ENCODE measurements at places on chromosomes 2 and 18. TPM values are rescaled to one million over a fixed set of nuclear protein-coding genes. Genes with fewer than 3 reads are reported as not detected.

GRCh38 chr18:68472701-68473295 lies 242.1 kb downstream of the TMX3 start:
- no peak for DNase-seq
- no peak overlapping the region for H3K4me3 ChIP-seq
- no peaks in the 10 kb centered on the region for H3K36me3 ChIP-seq

GRCh38 chr2:223578846-223579245 lies 23.3 kb downstream of the SCG2 start:
- H3K4me1 ChIP-seq: no peaks in the 10 kb centered on the region
- no peak for DNase-seq

- H3K36me3 ChIP-seq: no peaks in the 10 kb centered on the region
- H3K4me1 ChIP-seq: no peaks in the 10 kb centered on the region
- H3K4me3 ChIP-seq: no peak overlapping the region
- H3K27me3 ChIP-seq: no peaks in the 10 kb centered on the region
- no peak overlapping the region for H3K27ac ChIP-seq
Observed at GRCh38 chr2:177683661-177684069, 291.1 kb downstream of the AGPS start.

GRCh38 chr2:45218931-45219339 lies 209.7 kb upstream of the SIX2 start:
- no peaks in the 10 kb centered on the region for H3K36me3 ChIP-seq
- H3K27ac ChIP-seq: no peak overlapping the region
- no peaks in the 10 kb centered on the region for H3K27me3 ChIP-seq
- no peak overlapping the region for H3K4me3 ChIP-seq
- no peak for DNase-seq
- H3K4me1 ChIP-seq: no peaks in the 10 kb centered on the region

- H3K27me3 ChIP-seq: no peaks in the 10 kb centered on the region
- H3K27ac ChIP-seq: no peak overlapping the region
- no peaks in the 10 kb centered on the region for H3K36me3 ChIP-seq
- no peak overlapping the region for H3K4me3 ChIP-seq
- DNase-seq: no peak
Observed at GRCh38 chr2:147634826-147635225, 210.0 kb upstream of the ACVR2A start.

DNA sequence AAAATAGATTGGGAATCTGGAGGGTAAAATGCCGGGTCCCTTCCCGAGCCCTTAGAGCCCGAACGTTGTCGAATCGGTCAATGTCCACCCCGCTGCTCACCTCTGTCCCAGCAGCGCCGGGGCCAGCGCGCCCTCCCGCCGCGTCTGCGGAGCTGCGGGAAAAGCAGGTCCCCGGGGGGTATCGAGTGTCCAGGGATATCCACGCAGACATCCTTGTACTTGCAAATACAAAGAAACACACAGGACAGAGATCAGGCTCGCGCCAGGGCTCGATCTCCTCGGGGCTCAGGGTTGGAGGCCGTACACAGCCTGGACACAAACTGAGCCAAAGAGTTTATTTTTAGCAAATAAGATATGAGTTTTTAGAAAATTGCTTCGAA lies 2.3 kb upstream of the GATA6 start:
- DNase-seq: no peak
- no peak overlapping the region for H3K4me3 ChIP-seq
- no peaks in the 10 kb centered on the region for H3K36me3 ChIP-seq
- peaks cover 95% of the 10 kb centered on the region for H3K27me3 ChIP-seq
- no peak overlapping the region for H3K27ac ChIP-seq
- peaks cover 11% of the 10 kb centered on the region for H3K4me1 ChIP-seq

DNA sequence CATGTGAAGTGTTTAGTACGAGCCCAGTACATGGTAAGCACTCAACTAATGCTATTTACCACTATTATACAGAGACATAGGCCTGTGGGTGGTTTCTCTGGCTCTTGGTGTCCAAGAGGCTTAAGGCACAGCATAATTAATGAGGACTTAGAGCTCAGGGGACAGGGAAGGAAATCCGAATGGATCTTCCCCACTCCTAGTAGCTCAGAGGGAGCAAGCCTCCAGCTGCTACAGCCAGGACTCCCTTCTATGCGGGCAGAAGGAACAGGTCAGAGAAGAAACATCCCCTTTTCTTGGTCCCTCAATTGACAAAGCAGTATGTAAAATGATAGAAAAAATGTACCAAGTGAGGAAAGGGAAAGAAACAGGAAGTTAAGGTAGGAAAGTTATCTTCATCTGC lies 261.3 kb upstream of the STON1 start:
- H3K4me1 ChIP-seq: no peaks in the 10 kb centered on the region
- no peaks in the 10 kb centered on the region for H3K36me3 ChIP-seq
- DNase-seq: no peak
- H3K4me3 ChIP-seq: no peak overlapping the region
- H3K27me3 ChIP-seq: no peaks in the 10 kb centered on the region

GRCh38 chr2:201150454-201151020 lies 32.4 kb upstream of the CASP10 start:
- peak overlapping the region; percentile 35 for H3K27ac ChIP-seq
- no peaks in the 10 kb centered on the region for H3K27me3 ChIP-seq
- no peak overlapping the region for H3K4me3 ChIP-seq
- DNase-seq: no peak
- peaks cover 6% of the 10 kb centered on the region for H3K36me3 ChIP-seq

- H3K36me3 ChIP-seq: no peaks in the 10 kb centered on the region
- no peaks in the 10 kb centered on the region for H3K27me3 ChIP-seq
- no peak overlapping the region for H3K27ac ChIP-seq
Observed at GRCh38 chr2:71006955-71007799, 12.5 kb upstream of the TEX261 start.

DNA sequence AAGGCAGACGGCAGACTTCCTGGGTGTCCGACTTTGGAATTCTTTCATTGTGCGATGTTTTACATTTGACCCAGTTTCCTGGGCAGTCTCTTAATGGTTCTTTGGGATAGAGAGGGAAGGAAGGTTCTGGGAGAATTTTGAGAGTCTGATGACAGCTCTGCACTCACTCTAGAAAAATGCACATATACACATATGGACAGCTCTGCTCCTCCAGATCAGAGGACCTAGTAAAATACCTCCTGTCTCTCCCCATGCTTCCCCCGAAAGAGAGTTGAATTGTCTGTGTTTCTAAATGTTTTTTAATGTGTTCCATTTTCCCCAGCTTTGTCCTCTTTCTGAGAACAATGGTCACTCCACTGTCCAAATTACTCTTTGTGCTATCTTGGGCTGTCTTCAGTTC lies 102.0 kb upstream of the CXCR4 start:
- no peak for DNase-seq
- no peak overlapping the region for H3K4me3 ChIP-seq
- no peaks in the 10 kb centered on the region for H3K4me1 ChIP-seq
- no peak overlapping the region for H3K27ac ChIP-seq
- H3K36me3 ChIP-seq: no peaks in the 10 kb centered on the region
- no peaks in the 10 kb centered on the region for H3K27me3 ChIP-seq

- no peaks in the 10 kb centered on the region for H3K27me3 ChIP-seq
- H3K4me3 ChIP-seq: no peak overlapping the region
- H3K27ac ChIP-seq: no peak overlapping the region
- peaks cover 26% of the 10 kb centered on the region for H3K4me1 ChIP-seq
- peak; percentile 64 for DNase-seq
- H3K36me3 ChIP-seq: no peaks in the 10 kb centered on the region
Observed at GRCh38 chr2:66494708-66495107, 59.8 kb downstream of the MEIS1 start.

DNA sequence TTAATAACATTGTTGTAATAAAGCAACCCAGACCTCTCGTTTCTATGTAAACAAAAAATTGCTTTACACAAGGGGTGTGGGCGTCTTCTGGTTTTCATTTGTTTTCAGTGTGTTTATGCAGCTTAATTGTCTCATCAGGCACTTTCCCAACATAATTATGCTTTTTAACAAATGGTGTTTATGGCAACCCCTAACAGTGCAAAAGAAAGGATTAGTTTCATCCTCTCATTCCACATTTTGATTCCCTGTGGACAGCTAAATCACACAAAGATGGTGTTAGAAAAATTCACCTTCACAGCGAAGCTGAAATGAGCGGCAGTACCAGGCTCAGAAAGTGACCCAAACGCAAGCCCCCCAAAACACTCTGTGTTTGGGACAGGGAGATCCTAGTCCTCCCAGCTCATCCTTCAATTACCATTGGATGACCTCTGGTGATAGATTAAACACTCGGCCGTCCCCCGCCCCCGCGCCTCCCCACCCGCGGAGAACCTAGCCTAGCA lies 724 bp downstream of the FTCDNL1 start:
- peak overlapping the region; percentile 82 for H3K4me3 ChIP-seq
- peaks cover 15% of the 10 kb centered on the region for H3K4me1 ChIP-seq
- DNase-seq: no peak
- no peaks in the 10 kb centered on the region for H3K27me3 ChIP-seq

TUBA4A gene
- 8.0 TPM for total RNA-seq

STON1 gene
- 37.3 TPM for total RNA-seq

WNT10A gene
- 0.21 TPM for total RNA-seq

CYTIP gene
- total RNA-seq: 8.4 TPM

IL1F10 gene
- total RNA-seq: not detected

SGO2 gene
- 1.5 TPM for total RNA-seq

CPLX4 gene
- not detected for total RNA-seq

TTR gene
- not detected for total RNA-seq

Measured in tibial nerve (tissue), 4 donors.